Activated CD4-positive, alpha-beta memory T cell treated with anti-CD3 and anti-CD28 coated beads for 36 hours (primary cell): ENCODE measurements at places on chromosomes 3 and 15.

- peak; percentile 66 for DNase-seq
Observed at GRCh38 chr3:143081844-143082778, 37.5 kb upstream of the CHST2 start.

GRCh38 chr3:130677343-130677742, 69.3 kb downstream of the PIK3R4 start:
- DNase-seq = no peak

- DNase-seq = peak; percentile 27
Observed at GRCh38 chr15:76059320-76060117, at the start of gene TMEM266. Gene TMEM266 (plus strand): TSS chr15:76059985. CDS start chr15:76134264, 74,279 bp downstream.

- DNase-seq = no peak
Observed at GRCh38 chr3:9986230-9986725, 363 bp downstream of the EMC3 start.
